Amygdala (tissue), 56 donors: ENCODE measurements at places on chromosomes 12 and 14.

- DNase-seq = no peak
These were observed 444 bp upstream of the NKX2-8 start for GRCh38 chr14:36582874-36583241.

DNA sequence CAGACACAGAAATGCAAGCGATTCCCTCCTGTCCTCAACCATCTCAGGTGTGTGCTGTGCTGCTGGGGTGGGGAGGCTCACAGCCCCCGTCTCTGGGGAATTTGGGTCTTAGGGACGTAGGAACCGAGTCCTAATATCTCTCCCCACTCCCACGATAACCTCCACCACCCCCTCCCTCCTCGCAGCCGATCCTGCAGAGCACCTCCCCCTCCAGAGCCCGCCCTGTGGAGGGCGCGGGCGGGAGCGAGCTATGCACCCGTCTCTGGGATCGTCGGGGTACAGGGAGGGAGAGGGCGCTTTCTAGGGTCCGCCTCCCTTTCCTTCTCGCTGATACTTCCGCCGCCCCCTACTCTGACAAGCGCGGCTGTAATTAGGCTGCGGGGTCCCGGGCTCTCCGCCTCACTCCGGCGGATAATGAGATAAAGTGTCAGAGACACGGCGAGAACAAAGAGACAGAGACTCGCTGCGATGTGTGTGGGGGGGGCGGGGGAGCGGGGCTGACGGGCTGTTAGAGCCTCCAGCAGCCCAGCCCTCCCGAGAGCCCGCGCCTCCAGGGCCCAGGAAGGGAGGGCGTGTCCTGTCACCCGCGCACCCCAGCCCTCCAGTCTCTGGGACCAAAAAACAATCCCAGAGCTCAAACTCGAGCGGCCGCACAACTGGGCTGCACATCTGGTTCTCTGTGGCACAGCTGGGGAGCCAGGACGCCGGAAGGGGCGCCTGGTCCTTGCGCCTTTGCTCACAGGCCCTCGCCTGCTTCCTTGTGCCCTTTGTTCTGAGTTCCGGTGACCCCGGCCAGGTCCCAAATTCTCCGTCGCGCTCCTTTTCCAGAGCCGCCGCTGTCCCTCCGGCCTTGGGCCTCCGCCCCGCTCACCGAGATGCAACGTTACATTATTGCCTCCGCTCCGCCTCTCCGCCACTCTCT, 8.7 kb downstream of the SHMT2 start:
- no peak for DNase-seq

DNA sequence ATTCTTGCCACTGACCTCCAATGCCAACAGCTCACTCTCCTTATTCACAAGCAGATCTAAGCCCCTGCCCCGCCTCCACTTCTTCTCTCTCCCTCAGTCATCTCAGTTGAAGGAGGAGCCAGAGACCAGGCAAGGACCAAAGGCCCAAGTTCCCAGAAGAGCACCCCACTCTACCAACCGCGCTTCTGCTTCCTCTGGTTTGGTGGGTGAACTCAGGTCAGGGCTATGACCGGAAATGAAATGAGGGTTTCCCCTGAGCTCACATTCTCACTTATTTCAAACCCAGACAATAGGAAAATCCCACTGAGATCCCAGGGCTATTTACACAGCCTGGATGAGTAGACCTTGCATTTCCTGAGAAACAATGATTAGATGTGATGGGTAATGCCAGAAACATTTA, 9.9 kb downstream of the DPF3 start:
- no peak for DNase-seq

GRCh38 chr12:71828813-71829212, 10.7 kb upstream of the TBC1D15 start:
- DNase-seq = no peak

DNA sequence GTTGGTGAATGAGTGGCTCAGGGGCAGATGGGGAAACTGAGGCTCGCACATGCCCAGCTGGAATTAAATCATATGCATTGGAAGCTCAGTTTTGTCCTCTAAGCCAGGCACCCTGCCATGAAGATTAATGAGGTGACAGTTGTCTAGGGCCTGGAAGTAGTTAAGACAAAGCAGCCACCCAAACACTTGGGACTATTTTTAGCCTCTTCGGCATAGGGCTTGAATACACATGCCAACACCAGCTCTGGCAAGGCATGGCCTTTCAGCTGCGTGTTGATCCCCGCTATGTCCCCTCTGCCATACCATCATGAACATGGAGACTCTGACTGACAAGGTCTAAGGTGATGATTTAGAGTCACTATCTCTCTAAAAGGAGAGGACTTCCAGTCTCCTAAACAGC, 250.2 kb downstream of the KSR2 start:
- DNase-seq = no peak

DNA sequence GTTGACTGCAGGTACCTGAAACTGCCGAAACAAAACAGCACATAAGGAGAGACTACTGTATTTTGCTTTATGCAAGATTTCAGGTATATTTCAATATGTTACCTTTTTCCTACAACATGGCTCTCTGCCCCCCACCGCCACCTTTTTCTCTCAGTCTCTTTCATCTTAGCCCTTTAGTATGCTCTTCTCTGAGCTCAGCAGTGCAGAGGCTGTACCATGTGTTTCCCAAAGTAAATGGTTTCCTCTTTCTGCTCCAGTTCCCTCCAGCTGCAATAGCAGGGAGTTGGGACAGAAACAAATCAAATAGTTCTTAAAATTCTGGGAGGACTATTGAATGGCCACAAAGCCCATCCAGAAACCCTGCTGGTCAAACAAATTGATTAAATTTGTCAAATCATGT, 4.3 kb downstream of the AMN1 start:
- DNase-seq = no peak

- DNase-seq = no peak
These were observed 25.6 kb downstream of the MDM1 start for GRCh38 chr12:68306564-68306963.

DNA sequence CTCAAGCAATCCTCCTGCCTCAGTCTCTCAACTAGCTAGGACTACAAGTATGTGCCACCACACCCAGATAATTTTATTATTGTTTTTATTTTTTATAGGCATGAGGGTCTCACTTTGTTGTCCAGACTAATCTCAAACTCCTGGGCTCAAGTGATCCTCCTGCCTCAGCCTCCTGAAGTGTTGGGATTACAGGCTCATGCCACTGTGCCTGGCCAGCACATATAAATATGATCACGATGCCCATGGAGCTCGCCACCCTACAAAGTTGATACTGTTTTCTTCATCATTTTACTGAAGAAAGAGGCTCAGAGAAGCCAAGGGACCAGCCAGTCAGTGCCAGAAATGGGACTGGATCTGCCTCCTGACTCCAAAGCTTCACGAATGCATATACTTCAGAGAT, 53.1 kb downstream of the NFKBIA start:
- DNase-seq = no peak

GRCh38 chr12:14959463-14959862, 1.9 kb downstream of the ARHGDIB start:
- DNase-seq = no peak

- DNase-seq = no peak
These were observed 29.2 kb downstream of the ZC3H14 start for GRCh38 chr14:88592031-88592430.
